ENCODE measurements at places on chromosomes 6 and 20.

- no peak for DNase-seq
These were observed 24.7 kb downstream of the C20orf203 start for GRCh38 chr20:32648761-32649650.

DNA sequence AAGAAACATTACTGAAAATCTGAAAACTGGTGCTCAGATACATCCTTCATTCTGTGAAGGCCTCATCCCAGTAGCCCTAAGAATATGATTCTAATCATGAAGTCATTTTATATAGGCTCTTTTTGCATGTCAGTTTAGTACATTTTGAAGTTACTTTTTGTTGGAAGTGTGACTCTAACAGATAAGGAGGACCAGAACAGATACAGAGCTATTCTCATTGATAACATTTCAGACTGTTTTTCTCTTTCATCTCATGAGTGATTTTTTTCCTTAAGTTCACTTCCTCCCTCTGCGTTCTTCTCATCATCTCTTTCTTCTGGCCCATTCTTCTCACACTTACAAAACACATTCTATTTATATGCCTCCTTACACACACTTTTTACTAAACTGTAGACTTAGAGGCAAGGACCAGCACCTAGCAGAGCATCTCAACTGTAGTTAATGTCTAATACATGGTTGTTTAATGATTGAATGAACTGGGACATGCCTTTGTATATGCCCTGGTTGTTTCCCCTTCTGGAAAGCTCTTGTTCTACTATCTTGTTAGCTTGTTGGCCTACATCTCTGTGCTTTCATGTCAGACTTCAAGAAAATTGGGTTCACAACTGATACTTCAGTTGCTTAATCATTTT is 8.7 kb downstream of the CTNNBL1 start:
- DNase-seq = no peak

DNA sequence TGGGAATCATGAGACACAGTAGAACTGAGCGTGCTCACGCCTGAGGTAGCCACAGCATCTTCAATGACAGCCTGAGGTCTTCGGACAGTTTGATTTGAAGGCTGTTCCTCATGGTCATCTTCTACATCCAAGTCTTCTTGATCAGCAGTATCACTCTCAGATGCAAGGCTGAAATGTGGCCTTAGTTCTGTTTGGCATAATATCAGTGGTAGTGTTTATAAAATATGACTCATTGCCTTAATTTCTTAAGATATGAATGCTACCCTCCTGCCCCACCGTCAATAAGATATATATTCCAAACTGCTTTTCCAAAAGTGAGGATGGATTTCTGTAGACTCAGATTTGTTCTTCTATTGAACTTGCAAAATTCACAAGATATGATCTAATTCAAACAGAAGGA is 17.5 kb upstream of the MAP7 start:
- DNase-seq = no peak

DNA sequence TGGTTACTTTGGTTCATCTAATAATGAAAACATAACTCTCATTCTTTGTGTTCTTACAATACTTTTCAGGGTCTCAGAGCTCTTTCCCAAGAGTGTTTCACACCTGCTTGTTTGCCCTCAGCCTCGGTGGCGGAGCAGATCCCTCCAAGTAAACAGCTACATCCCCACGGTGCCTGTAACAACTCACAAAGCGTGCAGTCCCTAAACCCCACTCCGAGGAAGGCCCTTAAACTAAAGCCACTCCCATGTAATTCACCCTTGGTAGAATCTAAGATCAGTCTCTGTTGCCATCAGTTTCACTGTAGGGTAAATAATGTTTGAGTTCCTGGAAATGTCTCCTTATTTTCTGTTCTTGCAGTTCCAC is 101.1 kb downstream of the TFAP2A start:
- DNase-seq = no peak

DNA sequence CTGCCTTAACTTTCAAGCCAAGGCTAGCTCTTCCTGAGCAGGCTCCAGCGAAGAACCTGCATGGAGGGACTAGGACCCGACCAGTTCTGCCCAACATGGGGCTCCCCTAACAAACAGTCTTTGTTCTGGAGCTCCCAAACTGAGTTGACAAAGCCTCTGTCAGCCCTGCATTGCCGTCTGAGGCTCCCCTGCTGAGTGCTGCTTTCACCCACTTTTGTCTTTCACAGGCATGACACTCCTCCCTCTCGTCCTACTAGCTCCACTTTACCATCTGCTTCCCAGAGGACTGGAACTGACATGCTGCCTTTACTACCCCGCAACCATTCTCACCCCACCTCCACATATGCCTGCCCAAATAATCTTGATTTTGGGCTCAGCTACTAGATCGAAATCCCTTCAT is 45.1 kb upstream of the B4GALT5 start:
- DNase-seq = no peak

DNA sequence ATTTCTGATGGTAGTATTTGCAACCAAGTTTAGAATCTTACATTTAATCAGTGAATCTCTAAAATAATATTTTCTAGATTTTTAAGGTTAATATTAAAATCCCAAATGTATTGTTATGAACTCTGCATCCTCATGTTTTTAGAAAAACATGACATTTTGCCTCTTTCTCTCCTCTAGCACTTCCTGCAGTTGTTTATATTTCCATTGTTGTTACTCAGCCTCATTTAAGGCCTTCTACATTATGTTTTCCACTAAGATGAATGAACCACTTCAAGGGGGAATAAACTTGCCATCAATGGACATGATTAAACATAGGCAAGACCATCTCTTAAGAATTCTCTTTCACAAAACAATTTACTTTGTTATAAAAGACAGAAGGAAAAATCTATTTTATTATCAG is 333.5 kb upstream of the IRAK1BP1 start:
- DNase-seq = no peak

- DNase-seq = no peak
These were observed 150.4 kb upstream of the QKI start for GRCh38 chr6:163263998-163264661.

GRCh38 chr20:5078399-5078958 is 41.3 kb downstream of the PCNA start:
- DNase-seq = peak; percentile 47

GRCh38 chr6:24935366-24936152 is at the start of gene RIPOR2:
Gene RIPOR2, minus strand, starts transcription at chr6:24935960. Its CDS starts 62 bp downstream, at chr6:24935898.
- peak; percentile 48 for DNase-seq

DNA sequence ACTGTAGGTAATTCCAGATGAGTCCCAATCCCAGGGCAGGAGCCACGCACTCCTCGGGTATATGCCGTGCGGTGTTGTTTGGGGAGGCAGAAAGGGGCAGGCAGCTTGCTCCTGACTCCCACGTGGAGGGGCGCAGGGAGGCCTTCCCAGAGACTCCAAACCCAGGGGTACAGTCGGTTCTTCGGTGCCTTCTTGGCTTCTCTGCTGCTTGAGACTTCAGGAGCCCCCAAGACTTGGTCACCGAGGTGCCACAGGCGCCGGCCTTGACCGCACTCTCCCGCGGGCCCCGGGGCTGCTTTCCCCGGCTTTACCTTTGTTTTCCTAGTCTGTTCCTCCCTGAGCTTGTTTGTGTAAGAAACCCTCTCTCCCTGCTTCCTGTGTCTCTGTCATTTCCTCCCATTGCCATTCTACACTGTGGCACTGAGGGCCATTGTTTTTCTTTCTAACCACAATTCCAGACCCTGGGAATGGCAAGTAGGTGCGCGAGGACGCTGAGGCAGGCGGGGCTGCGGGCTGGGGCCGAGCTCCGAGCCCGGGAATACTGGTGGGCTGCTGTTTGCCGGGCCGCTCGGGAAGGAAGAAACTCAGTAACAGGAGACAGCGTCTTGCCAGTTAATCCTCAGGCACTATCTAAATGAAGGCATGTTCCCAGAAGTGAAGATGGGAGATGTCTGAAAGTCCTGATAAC is 215.6 kb upstream of the HEY2 start:
- DNase-seq = no peak

DNA sequence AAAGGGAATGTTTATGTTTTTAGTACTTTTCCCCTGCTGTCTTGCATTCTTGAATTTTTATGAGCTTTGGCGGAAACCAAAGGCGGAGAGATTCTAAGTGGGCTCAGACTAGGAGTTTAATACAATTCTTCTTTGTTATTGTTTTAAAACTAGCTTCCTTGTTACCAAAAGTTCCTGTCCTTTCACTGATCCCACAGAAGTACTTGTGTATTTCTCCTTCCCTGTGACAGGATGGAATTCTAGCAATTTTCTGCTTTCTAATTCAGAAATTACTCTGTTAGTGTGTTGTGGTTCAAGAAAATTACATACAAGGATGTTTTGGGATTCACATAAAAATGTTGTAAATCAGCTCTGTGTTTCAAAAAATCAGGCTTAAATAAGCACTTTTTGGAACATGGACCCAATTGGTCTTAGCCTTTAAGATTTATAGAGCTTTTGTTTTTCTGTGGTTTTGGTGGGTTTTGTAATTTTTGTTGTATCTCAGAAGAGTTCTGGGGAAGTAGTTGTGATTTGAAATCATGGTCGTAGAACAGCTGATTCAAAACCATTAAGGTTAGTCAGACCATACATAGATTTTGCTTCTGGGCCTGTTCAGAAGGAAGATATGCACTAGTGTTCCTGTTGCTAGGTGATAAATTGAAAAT is 17.6 kb upstream of the CTAGE9 start:
- DNase-seq = no peak

DNA sequence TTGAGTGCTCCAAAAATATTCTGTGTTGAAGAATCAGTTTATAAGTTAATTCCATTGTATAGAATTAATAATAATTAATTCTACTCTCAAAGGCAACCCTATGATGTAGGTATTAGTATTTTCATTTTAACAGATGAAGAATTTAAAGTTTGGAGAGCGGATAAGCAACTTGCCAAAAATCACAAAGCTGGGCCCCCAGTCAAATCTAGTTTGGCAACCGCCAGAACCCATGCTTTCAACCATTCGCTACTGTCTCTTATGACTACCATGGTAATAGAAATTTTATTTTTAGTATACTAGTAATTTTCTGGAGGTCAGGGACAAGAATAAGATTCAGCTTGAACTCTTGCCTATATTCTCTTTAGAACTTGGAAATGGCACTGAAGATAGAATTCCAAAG is 229.8 kb downstream of the IBTK start:
- no peak for DNase-seq

DNA sequence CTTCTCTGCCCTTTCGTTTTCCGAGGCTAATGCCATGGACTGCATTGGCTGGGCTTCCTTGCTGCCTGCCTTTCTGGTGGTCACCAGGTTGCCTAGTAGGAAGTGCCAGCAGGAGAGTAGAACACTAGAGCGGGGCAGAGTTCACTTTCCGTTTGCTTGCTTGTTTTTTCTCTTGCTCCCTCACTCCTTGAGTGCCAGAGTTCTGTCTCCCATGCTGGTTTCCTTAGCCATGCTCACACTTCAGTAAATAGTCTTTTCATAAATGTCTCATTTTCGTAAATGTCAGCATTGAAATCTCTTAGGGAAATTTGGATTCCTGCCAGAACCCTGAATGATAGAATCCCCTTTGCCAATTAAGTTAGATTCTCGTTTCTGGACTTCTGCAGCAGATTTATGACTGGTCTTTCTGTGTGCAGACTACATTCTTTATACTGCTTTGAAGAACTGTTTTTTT is 63.9 kb downstream of the FAM83B start:
- DNase-seq = no peak

- no peak for DNase-seq
These were observed 59.2 kb downstream of the TENT5A start for GRCh38 chr6:81693266-81693665.

- DNase-seq = no peak
These were observed 282.0 kb downstream of the BCKDHB start for GRCh38 chr6:80388507-80388906.

DNA sequence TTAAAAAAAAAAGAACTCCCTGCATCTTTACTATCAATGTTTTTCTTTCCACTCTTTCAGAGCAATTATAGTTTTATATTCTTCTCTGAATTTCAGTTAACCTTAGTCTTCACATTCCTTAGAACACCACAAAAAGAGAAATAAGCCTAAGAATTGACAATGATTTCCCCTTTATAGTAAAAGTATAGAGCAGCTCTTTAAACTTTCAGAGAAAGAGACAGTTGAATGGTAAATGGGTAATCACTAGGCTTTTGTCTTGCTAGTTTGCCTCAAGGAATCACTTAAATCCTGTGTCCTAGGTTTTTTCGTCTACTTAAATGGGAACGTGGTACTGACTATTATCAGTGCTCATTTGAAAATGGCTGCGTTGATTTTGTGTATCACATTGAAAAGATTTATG is 31.8 kb downstream of the SLX4IP start:
- DNase-seq = no peak

GRCh38 chr20:6595704-6596103 is 171.8 kb upstream of the BMP2 start:
- DNase-seq = no peak

GRCh38 chr6:100260584-100260983 is 204.1 kb downstream of the SIM1 start:
- DNase-seq = no peak

DNA sequence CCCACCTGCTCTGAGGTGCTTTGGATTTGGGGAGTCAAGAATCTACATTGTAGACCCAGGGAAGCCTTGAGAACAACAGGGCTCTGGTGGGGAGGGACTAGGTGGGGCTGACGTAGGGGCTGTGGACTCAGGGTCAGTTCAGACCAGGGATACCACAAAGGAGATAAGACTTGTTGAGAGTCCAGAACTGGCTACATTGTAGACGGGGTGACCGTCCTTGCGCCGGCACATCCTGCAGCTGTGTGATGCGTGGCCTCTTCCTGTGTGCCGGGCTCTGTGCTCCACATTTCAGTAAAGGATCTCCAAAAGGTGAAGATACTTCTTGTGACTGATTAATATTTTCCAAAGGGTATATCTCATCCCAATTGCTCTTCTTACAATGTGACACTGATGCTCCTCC is 9.8 kb upstream of the TLDC2 start:
- no peak for DNase-seq

DNA sequence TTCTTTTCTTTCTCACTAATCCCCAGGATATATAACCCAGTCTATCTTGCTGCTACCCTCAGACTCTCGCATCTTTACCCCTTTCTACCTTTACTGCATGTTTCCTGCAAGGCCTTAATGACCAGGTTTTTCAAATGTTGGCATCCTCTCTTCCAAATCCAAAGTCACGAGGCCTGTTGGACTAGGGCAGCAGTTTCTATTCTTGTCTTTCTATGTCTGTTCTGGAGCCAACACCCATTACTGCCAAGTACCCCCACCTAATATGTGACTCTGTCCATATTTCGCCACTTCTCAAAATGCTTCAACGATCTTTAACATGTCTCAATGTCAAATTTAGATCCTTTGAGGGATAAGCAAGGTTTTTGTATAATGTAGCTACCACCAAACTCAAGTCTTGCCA is 443.4 kb downstream of the BMP2 start:
- no peak for DNase-seq

DNA sequence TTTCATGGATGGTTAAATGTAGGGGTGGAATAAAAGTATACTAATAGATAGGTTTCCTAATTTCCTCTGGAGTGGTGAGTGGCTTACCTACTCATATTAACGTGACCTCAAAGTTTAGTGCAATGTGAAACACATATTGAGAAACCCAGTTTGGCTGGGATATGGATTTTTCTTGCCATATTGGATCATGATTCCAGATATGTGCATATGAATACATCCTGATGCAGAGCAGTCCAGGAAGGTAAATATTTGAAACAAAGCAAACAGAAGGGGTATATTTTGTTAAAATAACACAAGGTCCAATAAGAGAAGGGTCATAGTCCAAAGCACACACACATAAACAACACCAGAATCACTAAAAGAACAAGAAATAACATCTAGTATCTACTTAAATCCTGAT is 608.1 kb downstream of the PKHD1 start:
- DNase-seq = no peak

Measured in central memory CD8-positive, alpha-beta T cell (primary cell).